ENCODE measurements at places on chromosomes 2 and 18.

DNA sequence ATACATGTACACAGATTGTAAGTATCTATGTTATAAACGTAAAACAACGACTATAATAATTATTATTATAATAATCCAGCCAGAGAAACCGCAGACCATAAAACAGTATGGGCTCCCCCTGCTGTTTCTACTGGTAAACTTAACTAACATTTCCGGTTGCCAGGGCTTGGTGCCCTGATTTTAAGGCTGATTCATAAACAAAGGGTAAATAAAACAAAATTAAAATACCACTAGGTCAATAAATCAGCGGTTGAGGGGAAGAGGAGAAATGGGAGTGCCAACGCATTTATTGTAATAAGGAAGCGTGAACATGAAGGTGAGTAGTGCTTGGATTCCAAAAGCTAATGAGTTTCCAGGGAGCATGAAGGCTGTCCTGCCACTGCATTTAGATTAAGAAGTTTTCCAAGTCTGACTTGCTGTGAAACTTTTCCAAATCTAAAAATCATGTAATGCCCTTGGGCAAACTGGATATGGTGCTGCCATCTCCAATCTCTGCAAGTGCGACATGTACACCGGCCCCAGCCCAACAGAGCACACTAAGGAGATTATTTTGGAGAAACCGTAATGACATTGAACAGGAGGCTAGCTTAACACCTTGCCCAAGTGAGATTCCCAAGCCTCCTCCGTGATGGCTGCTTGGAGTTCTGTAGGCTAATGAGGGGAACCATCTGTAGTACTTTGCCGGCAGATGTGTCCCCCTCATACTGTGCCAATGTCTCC, 50.7 kb upstream of the HNRNPA3 start:
- DNase-seq, result no peak

DNA sequence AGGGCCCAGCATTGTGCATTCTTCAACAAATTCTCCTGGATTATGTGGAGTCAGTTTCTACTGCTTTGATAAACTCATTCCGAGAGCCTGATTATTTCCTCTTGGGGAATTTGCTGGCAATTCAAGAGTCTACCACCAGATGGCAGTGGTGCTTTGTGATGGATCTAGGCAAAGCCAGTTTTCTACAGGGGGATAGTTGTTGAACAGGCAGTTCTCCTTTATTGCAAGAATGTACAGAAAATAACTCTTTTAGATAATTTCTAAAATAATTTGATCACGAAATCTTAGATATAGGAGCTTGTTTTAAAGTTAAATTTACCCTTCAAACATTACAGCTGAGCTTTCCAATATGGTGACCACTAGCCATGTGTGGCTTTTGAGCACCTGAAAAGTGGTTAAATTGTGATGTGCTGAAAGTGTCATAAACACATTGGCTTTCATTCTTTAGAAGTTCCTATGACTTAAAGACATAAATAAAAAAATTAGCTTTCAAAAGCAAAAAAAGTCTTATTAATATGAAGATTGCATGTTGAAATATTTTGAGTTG, 66.7 kb upstream of the HAAO start:
- peak; percentile 35 for DNase-seq

DNA sequence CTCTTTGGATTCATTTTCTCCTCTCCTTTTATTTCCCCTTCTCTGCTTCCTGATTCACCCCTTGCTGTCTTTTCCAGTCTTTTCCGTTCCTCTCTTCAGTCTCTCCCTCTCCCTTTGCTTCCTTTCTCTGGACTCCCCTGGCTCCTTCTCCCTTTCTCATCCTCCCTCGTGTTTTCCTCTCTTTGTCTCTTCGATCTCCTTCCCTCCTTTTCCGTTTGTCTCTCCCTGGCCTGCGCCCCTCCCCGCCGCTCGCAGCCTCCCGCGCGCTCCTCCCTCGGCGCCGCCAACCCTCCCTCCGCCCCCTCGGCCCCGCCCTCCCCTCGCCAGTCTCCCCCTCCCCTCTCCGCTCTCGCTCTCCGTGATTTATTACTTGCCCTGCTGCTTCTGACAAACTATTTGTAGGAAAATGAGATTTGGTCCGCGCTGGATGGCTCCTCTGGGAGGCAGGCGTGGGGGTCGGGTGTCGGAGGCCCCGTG, 46.0 kb upstream of the PAX8 start:
- peak; percentile 8 for DNase-seq

DNA sequence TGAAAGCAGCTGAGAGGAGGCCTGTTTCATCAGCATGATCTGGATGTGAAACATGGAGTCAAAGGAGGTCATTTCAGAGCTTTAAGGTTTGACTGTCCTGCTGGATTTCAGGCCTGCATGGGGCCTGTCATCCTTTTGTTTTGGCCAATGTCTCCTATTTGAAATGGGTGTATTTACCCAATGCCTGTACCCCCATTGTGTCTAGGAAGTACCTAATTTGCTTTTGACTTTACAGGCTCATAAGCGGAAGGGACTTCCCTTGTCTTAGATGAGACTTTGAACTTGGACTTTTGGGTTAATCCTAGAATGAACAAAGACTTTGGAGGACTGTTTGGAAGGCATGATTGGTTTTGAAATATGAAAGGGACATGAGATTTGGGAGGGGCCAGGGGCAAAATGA, 19.3 kb upstream of the CYP27C1 start:
- DNase-seq, result no peak

DNA sequence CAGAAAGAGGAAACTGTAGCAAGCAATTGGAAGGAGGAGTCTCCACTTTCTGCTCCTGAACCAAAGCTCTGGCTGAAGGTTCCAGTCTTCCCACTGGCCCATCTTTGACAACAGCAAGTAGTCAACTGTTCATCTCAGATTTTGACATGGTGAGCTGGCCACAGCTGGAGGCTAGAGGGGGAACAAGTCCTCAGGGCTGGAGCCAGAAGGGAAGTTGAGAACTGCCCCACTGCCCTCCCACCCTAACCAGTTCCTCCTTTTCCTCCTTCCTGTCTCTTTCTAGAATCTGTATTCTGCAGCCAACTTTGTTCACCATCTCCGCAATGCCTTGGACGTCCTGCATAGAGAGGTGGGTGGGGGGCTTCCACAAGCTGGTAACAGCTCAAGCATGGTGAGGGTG, 105.8 kb downstream of the PLB1 start:
- no peak for DNase-seq

GRCh38 chr2:102397209-102397608, 25.8 kb upstream of the IL18RAP start:
- no peak for DNase-seq

DNA sequence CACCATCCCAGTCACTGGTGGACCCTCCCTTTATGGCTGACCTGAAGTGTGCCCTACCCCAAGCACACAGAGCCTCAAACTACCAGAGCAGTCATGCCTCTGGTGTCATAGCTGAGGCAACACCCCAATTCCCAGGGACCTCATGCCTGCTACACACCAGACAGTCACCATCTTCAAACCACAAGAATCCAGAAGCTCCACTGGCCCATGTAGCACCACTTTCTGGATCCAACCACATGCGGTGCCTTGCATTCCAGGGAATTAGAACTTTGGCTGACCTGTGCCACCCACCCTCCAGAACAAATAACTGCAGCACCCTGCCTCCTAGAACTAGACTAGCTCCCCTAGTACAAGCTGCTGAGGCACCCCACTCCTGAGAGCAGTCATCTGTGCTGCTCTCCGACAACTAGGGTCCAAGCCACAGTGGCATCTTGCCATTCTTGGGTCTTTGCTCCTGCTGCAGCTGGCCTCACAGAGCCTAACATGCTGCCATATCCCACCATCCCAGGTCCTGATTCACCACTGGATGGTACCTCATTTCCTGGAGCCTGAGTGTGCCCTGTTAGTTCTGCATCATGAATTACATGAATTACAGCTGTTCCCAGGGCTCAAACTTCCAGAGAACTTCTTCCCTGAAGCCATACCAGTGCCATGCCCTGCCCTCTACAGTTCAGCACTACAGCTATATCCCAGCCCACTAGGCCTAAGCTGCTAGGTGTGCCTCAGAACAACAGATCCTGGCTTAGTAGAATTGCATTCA, 243.8 kb upstream of the CHST9 start:
- DNase-seq, result no peak

GRCh38 chr2:64311948-64312621, 141.9 kb upstream of the LGALSL start:
- DNase-seq, result no peak

- no peak for DNase-seq
Observed at GRCh38 chr2:66846887-66847286, 412.0 kb downstream of the MEIS1 start.

DNA sequence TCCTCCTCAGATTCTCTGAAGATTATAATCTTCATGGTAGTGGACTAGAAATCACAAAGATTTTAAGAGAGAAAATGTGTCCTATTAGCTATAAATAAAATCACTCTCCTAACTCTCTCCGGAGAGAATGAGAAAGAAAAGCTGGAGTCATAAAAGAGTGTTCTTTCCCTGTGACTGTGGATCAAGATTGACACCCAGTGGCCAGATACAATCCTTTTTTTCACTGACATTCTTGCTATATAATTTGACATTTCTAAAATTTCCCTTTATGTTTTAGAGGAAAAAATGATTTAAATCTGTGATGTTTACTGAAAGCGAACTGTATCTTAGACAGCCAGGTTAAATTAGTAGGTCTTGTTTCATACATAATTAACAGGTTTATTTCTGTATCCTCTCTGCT, 35.4 kb upstream of the LRP2 start:
- no peak for DNase-seq

- no peak for DNase-seq
Observed at GRCh38 chr2:15643791-15644585, 52.3 kb downstream of the DDX1 start.

GRCh38 chr18:36734596-36734995, 94.2 kb downstream of the TPGS2 start:
- DNase-seq, result no peak

DNA sequence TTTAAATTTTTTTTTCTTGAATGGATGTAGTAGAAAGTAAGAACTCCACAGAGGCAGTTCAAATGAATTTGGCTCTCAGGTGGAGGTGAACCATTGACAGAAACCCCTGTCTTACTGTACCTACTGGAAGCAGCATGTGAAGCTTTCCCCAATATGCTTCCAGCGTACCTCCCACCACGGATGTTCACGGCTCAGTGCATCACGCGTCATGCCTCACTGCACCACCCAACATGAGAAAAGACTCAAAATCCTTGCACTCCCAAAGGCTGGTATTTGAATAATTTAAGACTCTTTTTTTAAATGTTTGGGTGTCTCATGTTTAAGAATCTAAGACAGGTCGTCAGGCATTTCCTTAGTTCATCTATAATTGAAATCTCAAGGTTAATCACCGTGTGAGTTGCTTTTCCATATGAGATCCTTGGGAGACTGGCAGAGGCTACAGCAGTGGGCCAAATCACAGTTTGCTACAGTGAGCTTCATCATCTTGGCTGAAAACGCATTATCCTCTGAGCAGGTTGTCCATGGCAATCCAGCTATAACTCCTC, 846.4 kb downstream of the DCDC2C start:
- no peak for DNase-seq

DNA sequence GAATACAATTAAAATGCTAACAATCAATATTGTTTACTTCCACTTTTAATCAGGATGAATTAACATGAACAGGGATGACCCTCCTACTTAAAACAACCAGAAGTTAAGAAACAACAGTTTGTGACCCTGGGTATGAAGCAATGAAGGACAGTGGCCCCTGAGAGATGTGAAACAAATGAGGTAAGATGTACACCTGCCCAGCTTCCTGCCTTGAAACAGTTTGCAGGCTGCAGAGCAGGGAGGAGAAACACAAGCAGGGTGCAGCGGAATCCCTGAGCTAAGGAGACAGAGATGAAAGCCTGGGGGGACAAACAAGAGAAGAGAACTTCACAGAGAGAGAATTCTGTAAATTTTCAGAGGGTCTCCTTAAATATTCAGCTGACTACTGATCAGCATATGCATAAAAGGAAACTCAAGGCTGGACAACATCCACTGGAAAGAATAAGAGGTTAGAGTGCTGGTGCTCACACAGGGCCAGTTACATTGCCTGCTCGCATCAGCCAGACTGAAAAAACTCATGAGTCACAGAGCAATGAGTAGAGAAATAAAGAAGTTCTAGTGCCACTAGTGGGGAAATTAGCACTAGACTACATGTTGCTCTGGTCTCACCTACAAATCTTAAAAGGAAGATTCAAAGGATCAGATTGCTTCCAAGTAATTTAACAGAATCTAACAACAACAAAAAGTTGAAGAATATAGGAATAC, 106.4 kb downstream of the PID1 start:
- no peak for DNase-seq

GRCh38 chr2:196125596-196125995, 45.8 kb downstream of the STK17B start:
- DNase-seq, result no peak

GRCh38 chr2:108935271-108935741, 53.7 kb downstream of the EDAR start:
- DNase-seq, result no peak

- DNase-seq, result no peak
Observed at GRCh38 chr2:65818873-65819451, 386.6 kb upstream of the SPRED2 start.

DNA sequence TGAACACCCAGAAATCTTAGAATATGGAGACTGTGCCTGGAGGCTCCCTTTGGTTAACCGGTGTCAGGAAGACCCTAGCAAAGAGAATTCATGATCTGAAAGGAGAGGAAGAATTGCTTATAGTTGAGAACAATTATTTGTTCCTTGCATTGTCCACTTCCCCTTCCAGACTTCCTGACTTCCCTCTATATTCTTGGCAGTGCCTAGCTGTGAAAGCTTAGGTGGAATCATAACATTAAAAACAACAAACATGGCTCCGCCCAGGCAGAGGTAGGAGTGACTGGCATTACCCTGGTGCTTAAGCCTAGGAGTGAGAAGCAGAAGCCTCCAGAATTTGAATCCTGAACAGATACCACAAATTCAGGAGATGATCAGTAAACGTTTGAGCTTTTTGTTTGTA, 1.9 kb downstream of the TTL start:
- no peak for DNase-seq

DNA sequence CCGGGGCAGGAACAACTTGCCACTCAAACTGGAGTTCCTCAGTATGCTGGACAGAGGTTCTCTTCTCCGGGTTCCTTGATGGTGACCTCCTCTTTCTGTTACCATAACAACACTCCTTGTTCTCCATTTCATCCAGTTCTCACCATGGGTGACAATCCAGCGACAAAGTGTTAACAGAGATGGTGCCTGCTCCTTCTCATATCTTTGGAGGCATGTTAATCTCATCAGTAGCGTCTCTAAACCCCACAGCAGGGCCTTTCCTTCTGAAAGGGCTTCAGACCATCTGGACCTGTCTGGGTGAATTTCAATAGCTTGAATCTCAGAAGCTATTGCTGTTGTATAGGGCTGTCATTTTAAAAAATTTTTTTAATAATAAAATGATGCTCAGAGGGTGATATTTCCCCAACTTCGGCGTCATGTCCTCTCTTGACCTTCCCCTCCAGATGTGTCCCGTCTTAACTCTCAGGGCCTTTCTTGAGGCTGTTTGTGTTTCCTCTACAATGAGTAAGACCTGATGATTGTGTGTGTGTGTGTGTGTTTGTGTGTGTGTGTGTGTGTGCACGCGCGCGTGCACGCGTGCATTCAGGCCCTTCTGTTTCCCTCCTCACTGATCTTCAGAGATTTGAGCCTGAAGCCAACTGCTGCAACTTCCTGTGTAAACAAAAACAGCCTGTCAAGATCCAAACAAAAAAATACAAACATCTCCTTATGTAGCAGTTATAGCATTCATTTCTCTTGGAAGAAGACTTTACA, 24.3 kb upstream of the CETN1 start:
- no peak for DNase-seq

GRCh38 chr2:27772804-27773203, 1.3 kb downstream of the MRPL33 start:
- no peak for DNase-seq

GRCh38 chr2:72103690-72104089, 44.0 kb downstream of the CYP26B1 start:
- DNase-seq, result no peak
